ENCODE measurements at places on chromosomes 11 and 22.

DNA sequence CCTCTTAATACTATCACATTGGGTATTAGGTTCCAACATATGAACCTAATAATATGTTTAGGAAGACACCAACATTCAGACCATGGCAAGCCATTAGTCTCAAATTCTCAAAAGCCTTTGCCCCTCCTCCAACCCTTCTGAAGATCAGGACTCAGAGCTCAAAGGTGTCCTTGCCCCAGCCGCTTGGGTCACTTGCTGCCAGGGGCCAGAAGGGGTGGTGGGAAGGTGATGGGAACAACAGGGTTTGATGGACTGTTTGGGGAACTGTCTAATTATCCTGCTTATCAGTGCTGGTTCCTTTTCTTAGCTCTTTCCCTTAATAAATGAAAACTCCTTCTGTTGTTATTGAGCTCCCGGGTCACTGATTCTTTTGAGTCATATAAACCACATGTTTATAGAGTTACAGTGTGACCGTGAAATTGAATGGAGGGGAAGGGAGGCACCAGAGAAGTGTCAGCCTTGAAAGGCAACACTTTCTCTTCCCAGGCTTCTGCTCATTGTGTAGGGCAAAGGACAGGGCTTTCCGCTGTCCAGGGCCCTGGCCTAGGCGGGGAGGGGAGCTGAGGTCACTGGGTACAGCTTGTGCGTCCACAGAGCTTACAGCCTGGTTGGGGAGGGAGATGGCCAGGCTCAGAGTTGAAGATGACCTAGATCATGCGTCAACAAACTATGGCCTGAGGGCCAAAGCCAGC lies 105.1 kb downstream of the FBXO7 start:
- peaks cover 5% of the 10 kb centered on the region for H3K27me3 ChIP-seq
- DNase-seq: no peak

DNA sequence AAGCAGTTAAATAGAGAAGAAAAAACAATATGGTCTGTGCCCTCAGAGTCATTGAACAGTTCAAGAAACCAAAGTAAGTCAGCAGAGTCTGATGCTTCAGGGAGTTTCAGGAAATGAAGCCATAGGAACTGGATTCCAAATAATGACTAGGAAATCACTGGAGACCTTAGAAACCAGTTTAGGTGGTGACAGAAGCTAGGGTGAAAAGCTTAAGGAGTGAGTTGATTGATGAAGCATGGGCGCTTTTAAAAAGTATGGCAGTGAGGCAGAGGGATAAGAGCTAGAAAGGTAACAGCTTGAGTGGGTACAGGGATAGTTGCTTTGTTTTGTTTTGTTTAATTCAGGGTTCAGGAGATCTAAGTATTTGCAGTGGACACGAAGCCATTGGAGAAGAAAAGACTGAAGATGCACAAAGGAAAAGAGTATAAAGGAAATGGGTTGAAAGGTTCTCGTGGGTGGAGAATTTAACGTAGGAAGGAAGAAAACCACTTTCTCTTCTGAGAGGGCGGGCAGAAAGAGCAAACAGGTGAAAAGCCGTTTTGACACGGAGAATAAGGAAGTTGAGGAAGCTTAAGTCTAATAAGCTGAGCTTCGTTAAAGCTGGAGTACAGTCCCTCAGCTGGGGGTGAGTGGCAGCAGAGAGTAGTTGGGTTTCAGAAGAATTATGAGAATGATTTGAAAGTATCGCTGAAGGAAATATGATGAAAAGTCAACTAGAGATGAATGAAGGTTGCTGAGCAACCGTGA lies 14.8 kb downstream of the SGSM3 start:
- no peaks in the 10 kb centered on the region for H3K27me3 ChIP-seq
- H3K4me1 ChIP-seq: peaks cover 31% of the 10 kb centered on the region
- peak overlapping the region; percentile 4 for H3K27ac ChIP-seq

DNA sequence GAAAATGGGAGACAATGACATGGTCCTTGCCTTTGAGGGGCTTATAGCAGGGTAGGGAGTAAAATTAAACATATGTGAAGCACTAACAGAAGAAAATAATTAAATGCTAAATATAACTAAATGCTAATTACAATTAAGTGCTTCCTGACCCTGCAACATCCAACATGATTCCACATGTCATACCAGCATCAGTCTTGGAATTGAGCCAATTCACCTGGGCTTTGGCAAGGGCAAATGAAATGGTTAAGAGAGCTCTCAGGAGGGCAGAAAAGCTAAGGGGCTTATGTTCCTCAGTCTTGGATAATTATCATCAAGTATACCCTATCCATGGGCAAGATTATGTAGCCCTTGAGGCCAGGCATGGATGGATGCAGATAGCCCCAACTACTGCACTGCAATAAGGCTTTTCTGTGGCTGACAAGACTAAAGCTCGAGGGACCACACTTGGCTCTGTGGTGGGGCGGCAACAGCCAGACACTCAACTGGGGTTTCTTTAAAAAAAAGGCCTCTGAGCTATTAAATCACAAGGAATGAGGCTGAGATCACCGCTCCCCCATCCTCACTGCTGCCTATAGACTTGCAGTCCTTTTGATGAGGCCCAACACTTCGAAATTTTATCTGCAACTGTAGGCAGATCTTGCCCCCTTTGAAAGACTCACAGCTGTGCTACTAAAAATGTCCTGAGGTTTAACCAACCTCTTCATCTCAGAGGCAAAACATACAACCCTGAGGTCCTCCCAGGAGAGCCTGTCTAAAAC lies 39.0 kb downstream of the IL18BP start:
- DNase-seq: no peak
- H3K27ac ChIP-seq: no peak overlapping the region
- no peaks in the 10 kb centered on the region for H3K27me3 ChIP-seq
- H3K36me3 ChIP-seq: peaks cover 11% of the 10 kb centered on the region

GRCh38 chr22:43404673-43405385 lies 7.0 kb upstream of the MPPED1 start:
- H3K27me3 ChIP-seq: peaks cover 43% of the 10 kb centered on the region
- no peaks in the 10 kb centered on the region for H3K4me1 ChIP-seq
- no peak overlapping the region for H3K27ac ChIP-seq

DNA sequence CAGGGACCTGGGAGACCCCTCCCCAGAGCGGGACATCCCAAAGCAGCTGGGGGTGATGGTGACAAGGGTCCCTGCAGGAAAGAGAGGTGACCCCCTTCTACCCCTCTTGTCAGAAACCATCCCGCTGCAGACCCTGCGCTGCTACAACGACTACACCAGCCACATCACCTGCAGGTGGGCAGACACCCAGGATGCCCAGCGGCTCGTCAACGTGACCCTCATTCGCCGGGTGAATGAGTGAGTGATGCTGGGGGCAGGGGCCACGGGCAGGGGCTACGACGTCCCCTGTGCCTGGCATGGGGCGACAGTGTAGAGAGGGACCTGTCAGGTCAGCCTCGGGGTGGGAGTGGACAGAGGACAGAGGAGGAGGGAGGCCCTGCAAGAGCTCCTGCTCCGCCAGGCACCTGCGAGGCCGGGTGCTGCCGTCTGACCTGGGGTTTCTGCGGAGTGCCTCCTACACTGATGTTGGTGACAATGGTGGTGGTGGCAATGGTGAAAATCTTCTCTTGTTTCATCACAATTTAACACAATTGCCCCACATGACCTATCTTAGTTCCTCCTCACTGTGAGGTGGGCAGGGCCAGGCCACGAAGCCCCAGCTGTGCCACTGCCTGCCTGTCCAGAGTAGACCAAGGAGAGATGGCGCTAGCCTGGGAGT lies 9.8 kb downstream of the CSF2RB start:
- H3K4me1 ChIP-seq: peaks cover 7% of the 10 kb centered on the region
- peaks cover 23% of the 10 kb centered on the region for H3K27me3 ChIP-seq
- H3K4me3 ChIP-seq: no peak overlapping the region
- no peak overlapping the region for H3K27ac ChIP-seq

GRCh38 chr11:64614917-64615316 lies 23.9 kb downstream of the SLC22A12 start:
- no peak overlapping the region for H3K4me3 ChIP-seq
- no peak overlapping the region for H3K27ac ChIP-seq
- no peaks in the 10 kb centered on the region for H3K4me1 ChIP-seq
- peaks cover 2% of the 10 kb centered on the region for H3K27me3 ChIP-seq
- H3K36me3 ChIP-seq: no peaks in the 10 kb centered on the region

DNA sequence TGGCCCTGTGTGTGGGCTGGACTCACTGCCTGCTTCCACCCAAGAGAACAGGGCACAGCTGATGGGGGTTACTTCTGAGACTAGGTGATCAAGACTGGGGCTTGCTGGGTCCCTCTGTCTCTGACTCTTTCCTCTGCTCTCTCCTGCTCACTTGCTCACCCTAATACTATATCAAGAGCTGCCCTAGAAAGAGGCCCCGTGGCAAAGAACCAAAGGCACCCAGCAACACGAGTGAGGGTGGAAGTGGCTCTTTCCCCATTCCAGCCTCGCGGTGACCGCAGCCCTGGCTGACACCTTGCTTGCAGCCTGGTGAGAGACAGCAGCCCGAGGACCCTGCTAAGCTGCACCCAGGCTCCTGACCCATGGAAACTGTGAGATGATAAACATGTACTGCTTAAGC lies 20.7 kb upstream of the NFAM1 start:
- no peaks in the 10 kb centered on the region for H3K36me3 ChIP-seq
- H3K27ac ChIP-seq: no peak overlapping the region
- DNase-seq: no peak
- H3K4me3 ChIP-seq: no peak overlapping the region
- H3K27me3 ChIP-seq: peaks cover 27% of the 10 kb centered on the region
- H3K4me1 ChIP-seq: no peaks in the 10 kb centered on the region
